ENCODE measurements at places on chromosomes 16 and 17.
A peak's percentile ranks its signal among the peaks of the same experiment; 100 is the strongest.

DNA sequence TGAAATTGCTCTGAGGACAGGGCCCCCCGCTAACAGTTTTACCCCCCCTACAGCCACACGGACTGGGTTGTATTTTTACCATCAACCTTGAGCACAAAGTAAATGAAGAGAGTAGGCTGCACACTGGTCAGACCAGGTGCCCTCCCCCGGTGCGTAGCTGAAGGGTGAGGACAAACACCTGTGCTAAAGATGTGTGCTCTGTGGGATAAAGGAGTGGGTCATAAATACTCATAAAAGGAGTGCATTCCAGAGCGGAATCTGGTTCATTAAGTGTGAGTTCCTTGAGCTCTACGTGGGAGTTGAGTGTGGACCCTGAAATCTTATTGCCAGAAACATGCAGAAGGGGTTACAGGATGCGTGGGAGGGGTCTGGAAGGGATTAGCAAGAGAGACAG lies 217.0 kb downstream of the CCDC182 start:
- peak; percentile 72 for DNase-seq

DNA sequence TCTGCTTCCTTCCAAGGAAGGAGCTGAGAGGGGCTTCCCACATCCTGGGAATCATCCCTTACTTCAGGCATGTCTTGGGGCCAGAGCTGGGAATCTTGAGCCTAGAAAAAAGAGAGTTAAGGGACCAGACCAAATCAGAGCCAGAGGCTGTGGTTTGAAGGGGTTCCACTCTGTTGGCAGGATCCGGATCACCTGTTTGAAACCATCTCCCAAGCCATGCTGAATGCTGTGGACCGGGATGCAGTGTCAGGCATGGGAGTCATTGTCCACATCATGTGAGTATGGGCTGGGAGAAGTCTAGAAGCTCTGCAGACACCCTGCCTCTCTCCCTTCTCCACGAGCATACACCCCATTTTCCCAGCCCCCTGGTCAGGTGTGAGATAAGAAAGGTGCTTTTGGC lies 9.7 kb downstream of the PSMB3 start:
- no peak for DNase-seq

DNA sequence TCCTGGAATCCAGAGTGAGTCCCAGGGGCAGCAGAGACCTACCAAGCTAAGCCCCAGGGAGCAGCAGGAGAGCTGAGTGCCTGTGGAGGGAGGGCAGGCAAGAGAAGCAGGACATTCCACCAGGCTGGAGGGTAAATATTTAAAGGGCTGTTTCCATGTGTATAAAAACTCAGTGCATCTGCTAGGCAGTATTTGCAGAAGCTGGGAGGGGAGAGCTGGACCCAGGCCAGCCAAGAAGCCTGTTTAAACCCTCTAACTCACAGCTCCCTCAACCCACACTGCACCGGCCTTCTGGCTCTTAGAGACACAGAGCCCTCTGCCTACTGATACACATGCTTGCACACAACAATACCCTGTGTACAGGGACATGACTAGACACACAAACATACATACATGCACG lies 22.5 kb upstream of the TMEM132E start:
- DNase-seq, result no peak

GRCh38 chr16:11084876-11085485 lies 140.6 kb downstream of the CLEC16A start:
- no peak for DNase-seq
